ENCODE measurements at places on chromosomes 2 and 18.
A peak's percentile ranks its signal among the peaks of the same experiment; 100 is the strongest.

DNA sequence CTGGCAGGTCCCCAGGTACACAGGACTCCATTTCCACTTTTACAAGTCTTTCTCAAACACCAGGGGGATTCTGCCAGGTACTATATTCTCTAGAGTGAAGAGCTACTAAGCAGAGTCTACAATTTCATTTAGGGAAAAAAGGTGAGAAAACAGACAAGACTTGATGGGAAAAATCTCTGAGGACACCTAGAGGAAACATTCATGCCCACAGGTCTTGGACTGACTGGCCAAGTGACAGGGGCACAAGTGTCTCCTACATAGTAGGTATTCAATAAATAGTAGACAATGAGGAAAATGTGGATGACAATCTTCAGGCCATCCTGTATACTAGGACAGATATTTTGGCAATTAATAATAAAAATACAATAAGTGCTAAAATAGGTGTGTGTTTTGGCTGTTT, 228.6 kb downstream of the CLIP4 start:
- DNase-seq = no peak

- peak; percentile 61 for DNase-seq
Observed at GRCh38 chr2:68715353-68716041, 19.1 kb upstream of the ARHGAP25 start.

- DNase-seq = no peak
Observed at GRCh38 chr2:226910384-226910783, 74.5 kb downstream of the RHBDD1 start.

DNA sequence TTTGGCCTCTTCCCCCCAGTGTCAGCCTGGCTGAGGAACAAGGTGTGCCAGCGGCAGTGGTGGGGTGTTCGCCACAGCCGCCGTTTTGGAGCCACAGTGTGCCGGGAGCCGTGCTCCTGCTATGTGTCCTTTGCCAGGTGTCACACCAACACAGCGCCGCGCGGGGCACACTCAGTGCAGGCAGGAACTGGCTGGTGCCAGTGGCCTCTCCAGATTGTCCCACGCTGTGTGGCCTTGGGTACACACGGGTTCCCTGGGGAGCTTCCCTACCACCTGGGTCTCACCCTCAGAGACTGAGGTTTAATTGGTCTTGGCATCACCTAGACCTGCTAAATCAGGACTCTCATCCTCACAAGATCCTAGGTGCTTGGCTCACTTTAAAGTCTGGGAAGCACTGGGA, 171.6 kb downstream of the LDLRAD4 start:
- no peak for DNase-seq

GRCh38 chr2:133787207-133787606, 218.9 kb upstream of the NCKAP5 start:
- DNase-seq = no peak
